ENCODE measurements at places on chromosomes 4 and X.

GRCh38 chr4:76279462-76279861 is 27.1 kb upstream of the STBD1 start:
- DNase-seq, result no peak

DNA sequence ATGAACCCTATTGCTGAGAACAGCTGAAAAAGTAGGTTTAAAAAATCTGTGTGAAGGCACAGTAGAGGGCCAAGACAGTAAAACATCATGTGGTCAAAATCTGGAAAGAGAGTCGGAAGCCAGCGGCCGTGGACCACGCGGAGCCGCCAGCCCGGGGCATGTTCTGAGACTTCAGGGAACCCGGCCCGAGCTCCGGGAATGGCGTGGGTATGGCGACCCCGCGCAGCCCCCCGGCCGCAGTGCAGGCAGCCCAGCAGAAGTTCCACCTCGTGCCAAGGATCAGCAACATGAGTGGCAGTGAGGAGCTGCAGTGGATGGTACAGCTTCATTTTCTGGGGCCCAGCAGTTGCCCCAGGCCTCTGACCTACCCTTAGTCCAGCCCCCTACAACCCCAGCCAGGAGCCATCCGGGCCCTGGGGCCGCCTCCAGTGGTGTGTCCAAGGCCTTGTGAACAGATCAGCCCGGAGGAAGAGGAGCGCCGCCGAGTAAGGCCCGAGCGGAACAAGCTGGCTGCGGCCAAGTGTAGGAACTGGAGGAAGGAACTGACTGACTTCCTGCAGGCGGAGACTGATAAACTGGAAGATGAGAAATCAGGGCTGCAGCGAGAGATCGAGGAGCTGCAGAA is 94.2 kb downstream of the LARP1B start:
- DNase-seq, result no peak

- DNase-seq, result no peak
Observed at GRCh38 chr4:8586246-8586645, 6.1 kb downstream of the GPR78 start.

- DNase-seq, result peak; percentile 51
Observed at GRCh38 chrX:39966176-39966575, 131.6 kb downstream of the BCOR start.

DNA sequence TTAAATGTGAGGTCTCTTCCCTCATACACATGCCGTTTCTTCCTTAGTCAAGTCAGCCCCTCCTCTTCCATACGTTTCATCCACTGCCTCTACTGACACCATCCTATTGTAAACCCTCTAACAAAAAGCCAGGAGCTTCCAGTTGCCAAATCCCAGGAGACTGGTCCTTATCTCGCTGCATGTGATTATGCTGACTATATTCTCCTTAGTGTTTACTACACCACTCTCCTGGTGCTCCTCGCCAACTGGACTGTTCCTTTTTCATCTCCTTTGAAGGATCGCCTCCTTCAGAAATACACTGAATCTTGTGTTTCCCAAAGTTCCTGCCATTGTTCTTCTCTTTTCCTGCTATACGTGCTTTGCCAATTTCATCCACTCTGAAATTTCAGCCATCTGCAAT is 27.7 kb downstream of the MAML3 start:
- peak; percentile 41 for DNase-seq

DNA sequence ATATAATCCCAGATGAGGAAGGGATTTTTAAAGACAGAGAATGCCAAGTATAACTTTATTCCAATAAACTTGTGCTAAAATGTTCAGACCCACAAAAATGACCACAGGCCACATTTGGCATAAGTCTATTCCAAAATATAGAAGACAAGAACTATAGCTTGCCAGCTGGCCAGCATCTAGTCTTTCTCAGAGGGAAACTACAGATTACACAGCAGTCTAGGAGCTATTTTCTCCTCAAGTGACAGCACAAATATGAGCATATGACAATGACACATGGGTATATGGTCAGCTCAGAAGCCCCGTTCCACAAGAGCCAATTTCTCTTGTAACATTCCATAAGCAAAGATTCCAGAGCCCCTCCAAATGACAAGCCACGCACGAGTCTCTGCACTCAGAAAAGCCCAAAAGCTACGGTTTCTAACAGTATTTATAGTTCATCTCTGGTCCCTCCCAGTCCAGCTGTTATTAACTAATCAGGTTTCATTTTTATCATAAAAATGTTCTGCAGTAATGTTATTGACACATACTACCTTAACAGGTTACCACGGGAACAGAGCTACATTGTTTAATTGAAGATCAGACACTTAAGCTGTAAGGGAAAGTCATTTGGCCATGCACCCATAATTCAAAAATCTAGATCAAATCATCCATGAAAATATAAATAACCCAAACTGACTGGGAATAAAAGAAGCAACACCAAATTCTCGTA is 70.3 kb downstream of the RAB28 start:
- DNase-seq, result peak; percentile 30

GRCh38 chrX:86460760-86461159 is 312.5 kb downstream of the DACH2 start:
- DNase-seq, result no peak

DNA sequence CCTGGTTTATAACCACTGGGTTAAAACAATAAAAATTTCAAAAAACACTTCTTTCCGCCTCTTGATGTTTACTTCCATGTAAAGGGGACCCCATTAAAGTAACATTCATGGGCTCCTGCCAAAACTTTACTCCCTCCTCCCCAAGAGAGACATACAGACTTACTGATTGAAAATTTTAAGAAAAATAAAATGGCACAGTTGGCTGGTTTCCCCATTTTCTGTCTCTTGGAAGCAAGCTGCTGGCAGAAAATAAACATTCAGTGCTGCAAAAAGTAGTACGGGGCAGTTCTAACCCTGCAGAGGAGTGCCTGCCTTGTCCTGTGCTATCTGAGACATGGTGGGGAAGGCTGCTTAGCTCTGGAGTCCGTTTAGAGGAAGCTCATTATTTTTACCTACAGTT is 187.3 kb upstream of the INTU start:
- DNase-seq, result no peak

DNA sequence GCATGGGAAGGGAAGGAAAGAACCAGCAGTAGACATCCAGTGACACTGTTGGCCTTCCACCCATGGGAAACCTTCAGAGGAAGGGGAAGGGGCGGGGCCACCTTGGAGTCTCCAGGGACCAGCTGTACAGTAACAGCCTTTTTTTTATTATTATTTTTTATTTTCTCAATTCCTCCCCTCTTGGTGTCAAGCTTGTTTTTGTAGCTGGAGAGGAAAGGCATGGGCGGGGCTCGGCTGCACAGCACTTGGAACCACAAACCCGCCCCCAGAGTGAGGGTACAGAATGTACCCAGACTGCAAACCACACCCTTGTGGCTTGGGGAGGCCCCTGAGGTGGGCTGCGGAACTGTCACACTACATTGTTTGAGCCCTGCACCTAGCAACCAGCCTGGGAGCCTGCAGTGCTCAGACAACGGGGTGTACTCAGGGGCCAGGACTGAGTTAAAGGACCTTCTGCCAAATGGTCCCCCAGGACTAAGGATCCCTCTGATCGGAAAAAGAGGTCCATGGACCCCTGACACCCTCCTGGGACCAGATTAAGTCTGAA is 45.7 kb downstream of the PRPS1 start:
- peak; percentile 95 for DNase-seq

- peak; percentile 66 for DNase-seq
Observed at GRCh38 chr4:118033148-118034052, 886 bp upstream of the NDST3 start.

- no peak for DNase-seq
Observed at GRCh38 chrX:119042996-119043395, 29.8 kb upstream of the CT47C1 start.

DNA sequence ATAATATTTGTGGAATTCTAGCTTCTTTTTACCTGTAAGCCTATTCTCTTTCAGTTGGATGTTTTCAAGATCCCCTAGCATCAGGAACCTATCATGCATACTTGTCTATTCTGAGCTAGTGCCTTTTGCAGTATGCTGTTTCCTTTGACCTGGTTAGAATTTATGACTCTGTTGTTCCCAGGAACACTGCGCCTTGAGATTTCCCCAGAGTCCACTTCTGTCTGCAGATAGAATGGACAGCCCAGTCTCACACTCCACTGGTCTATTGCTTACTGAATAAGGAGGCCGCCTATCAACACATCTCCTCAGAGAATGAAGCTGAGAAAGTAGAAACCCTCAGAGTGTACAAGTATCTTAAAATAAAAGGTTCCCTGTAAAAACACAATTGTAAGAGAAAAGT is 465.1 kb upstream of the GALNTL6 start:
- no peak for DNase-seq

DNA sequence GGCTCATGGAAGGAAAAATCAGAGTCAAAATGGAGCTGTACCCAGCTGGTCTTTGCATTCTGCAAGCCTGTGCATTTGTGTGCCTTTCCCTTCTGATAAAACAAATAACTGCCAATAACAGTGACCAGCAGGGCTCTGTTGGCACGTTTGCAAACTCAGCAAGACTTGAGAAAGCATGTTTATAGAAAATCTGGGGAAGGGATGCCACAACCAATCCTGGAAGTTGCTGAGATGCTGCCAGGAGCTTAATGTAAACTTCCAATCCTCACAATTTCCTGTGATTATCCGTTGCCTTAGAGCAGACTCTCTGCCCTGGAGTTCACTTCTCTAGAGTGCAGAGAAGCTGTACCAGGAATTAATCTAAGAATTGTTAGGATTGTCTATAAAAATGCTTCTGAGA is 6.9 kb upstream of the ANXA3 start:
- DNase-seq, result no peak

- peak; percentile 81 for DNase-seq
Observed at GRCh38 chr4:121252224-121252806, 88.2 kb upstream of the TNIP3 start.

- DNase-seq, result no peak
Observed at GRCh38 chr4:37393889-37394288, 149.3 kb downstream of the NWD2 start.

DNA sequence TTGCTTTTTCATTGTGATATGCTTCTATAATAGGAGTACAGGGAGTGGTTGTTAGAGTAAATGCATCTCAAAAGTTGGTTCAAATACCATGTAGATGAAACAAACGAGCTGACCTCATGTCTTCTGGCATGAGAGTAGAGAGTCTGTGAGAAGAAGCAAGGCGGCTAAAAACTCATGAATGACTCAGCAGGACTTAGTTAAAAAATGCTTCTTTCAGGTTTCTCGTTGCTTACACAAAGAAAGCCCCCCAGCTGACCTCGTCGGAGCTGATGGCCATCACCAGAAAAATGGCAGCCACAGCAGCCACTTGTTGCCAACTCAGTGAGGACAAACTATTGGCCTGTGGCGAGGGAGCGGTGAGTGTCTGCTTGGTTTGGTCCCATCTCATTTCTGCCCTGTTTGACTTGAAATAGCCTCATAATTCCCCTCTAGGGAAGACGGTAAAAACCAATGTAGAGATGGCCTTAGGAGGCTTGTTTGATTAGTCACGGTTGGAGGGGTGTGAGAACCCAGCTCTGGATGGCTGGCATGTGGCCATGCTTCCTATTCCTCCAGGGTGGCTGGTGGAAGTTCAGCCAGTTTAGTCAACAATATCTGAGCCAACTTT is 14.5 kb downstream of the AFP start:
- DNase-seq, result peak; percentile 80

DNA sequence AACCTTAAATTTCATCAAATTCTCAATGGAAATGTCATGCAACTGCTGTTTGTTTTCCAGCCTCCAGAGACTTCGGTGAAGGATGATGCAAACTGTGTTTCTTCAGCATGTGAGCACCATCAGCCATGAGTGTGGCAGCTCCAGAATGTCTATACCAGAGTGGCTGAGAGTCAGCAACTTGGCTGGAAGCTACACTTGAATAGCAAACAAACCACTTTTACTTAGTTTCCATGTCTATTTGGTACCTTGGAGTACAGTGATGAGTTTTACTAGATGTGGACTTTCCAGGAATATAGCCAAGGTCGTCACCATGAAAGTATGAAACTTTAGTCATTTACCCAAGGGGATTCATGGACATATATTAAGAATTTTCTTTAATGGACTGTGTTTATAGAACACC is 4.3 kb upstream of the IL21 start:
- peak; percentile 9 for DNase-seq

DNA sequence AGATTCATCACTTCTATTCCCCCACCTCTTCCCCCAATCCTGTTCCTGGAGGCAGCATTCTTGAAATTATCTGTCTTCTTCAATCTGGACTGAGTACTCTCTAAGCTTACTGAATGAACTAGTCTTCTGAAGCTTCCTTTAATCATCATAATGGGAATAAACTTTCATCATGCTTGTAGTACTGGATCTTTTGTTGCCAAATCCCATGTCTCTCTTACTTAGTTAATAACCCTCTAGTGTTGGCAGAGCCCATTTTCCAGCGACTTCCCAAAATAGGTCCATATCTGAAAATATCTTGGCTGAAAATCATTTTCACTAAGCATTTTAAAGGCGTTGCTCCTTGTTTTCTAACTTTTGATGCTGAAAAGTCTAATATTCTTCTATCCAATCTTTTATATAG is 39.6 kb downstream of the RPS6KA3 start:
- DNase-seq, result no peak

- DNase-seq, result no peak
Observed at GRCh38 chr4:10593130-10593529, 91.4 kb downstream of the CLNK start.

DNA sequence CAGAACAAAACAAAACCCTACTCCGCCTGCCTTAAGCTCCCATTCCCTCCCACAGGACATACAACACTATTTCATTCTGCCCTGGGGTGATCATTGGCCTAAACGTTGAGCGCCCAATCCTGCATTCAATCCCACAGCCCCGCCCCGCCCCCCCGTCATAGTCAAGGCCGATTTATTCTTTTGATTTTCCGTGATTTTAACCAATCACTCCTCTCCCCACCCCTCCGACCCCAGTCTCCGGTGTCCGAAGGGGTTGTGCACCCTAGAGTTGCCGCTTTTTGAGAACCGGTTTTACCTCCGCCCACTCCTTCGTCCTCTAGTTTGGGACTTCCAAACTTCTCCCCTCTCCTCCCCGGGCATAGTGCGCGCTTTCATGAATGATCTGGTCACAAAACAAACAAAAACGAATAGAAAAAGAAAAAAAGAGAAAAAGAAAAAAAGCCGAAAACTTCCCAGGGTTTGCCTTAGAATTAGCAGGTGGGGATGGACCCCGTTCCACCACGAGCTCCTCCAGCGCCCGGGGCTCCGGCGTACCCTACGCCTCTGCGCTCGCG is 446 bp upstream of the UBE2A start:
- peak; percentile 65 for DNase-seq

DNA sequence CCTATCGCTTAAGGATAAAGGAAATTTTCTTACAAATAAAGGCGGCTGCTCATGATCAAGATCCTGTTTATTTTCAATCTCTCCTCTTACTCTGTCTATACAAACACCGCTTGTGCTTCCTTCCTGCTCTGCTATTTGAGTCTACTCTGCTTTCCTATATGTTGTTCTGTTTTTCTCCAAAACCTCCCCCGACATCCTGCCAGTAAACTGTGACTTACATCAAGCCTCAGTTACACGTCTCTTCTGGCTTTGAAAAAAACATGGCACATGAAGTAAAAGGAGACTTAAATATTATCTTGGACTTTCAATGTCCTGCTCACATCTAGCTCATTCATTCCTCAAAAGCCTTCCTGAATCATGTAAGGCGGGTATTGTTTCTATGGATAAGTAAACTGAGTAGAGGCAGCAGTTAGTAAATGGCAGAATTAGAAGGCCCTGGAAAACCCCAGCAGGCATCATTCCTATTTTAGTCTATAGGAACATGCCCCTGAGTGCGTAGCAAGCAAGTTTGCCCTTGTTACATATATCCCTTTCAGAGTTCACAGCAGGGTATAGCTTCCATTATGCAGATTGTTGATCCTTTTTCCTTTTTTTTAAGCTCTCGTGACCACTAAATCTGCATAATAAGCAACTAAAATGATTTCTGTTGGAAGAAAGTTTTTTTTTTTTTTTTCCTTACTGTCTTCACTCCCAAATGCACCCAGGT is 280.1 kb downstream of the RAPGEF2 start:
- DNase-seq, result peak; percentile 16
